ENCODE measurements at places on chromosomes 11 and 22.

DNA sequence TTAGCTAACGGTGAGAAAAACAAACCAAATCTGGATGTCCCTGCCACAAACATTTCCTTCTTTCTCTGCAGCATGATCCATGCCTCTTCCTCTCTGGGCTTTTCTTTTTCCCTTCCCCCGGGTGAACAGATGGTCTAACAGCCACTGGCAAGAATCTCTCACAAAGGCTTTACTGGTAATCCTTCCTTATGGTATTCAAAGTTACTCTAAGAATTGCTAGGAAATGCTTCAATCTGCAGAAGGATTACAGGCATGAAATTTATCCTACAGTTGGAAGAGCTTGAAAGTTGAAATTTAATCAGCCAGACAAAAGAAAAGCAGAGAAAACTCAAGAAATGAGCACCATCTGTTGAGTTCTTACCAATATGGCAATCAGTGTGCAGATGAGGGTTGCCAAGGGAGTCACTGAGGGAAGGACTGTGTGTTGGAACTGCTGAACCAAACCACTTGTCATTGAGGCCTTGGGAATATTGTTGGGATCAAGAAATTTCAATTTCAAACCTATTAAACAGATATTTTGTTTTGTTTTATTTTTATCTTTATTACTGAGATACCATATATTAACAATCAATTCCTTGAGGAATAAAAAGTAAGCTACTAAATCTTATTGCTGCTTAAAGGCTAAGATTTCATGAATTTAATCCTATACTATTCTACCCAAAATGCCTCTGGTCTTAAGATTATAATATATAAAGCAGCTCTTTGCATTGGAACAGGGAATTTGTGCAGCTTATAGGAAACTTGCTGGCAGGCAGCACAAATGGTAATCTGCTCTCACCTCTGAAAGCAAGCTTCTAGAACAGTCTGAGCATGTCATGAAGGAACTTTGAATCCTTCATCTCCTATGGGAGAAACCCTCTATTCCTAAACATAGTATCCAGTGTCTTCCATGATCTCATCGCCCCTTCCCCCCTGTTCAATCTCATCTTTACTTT lies 29.7 kb upstream of the NDUFC2 start:
- no peak for DNase-seq

DNA sequence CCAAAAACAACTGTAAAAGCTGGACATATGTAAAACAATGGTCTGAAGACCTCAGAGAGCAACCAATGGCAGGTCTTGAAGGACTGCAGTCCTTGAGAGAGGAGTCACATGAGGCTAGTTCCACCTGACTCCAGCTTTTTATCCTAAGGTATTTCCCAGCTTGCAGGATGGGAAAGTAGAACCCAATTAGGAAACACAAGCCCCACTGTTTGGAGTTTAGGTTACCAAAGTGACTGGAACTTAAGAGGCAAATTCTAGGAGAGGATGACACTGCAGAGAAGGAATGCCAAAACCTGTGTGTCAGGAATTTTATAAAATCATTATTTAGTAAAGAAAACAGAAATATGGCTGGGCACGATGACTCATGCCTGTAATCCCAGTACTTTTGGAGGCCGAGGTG lies 18.4 kb downstream of the OR2AT4 start:
- no peak for DNase-seq

GRCh38 chr22:49894322-49895054 lies 23.8 kb downstream of the ALG12 start:
- no peak for DNase-seq

- DNase-seq: no peak
Measured at GRCh38 chr22:47850644-47851151, 1088.2 kb downstream of the TBC1D22A start.

DNA sequence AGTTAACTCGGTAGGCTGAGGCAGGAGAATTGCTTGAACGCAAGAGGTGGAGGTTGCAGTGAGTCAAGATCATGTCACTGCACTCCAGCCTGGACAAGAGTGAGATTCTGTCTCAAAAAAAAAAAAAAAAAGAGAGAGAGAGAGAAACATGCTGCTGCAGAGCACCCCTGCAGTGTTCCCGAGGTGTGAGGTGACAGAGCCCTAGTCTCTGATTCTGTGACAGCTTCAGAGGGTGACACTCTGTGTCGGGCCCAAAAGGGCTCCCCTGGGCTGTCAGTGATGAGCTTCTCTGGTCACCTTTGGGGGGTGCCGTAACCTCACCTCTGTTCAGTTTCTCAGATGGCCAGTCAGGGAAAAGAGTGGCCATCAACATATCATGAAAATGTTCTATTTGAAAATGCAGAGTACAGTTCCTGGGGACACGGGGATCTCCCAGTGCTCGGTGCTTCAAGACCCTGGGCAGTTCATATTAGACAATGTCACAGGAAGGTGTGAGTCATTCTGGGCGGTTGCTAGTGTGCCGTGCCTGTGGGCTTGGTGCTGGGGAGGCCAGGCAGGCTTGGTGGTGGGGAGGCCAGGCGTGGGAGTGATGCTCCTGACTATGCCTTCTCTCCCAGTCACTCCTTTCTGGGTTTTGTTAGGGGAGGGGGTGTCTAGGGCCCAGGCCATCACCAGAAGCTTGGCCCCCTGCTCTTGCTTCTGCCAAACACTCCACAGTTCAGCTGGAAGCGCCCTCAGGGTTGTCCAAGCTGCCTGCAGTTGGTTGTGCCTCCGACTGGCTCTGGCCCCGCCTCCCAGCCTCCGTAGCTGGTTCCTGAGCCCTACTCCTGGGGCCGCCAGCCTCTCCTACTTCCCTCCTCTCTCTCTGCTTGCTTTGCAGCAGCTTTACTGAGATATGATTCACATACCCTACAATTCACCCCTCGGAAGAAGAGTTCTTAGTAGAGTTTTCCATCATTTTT lies 52.5 kb upstream of the CLDN5 start:
- DNase-seq: peak; percentile 74

DNA sequence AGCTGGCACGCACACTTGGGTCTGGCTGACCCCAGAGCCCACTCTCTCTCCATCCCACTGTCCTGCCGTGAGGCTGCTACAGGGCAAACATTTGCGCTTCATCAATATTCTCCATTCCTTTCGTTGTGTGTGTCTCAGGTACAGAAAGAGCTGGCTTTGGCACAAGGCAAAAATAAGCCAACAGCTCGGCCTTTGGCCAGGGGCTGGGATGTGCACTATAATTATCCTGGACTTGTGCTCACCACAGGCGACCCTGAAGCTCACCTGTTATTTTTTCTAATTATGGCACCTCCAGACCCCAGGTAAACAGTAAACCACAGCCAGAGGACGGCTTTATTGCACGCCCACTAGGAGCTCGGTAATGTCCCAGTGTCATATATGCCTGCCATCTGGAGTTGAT lies 10.9 kb downstream of the ZMAT5 start:
- no peak for DNase-seq

GRCh38 chr11:35785287-35786167 lies 123.0 kb downstream of the TRIM44 start:
- no peak for DNase-seq

DNA sequence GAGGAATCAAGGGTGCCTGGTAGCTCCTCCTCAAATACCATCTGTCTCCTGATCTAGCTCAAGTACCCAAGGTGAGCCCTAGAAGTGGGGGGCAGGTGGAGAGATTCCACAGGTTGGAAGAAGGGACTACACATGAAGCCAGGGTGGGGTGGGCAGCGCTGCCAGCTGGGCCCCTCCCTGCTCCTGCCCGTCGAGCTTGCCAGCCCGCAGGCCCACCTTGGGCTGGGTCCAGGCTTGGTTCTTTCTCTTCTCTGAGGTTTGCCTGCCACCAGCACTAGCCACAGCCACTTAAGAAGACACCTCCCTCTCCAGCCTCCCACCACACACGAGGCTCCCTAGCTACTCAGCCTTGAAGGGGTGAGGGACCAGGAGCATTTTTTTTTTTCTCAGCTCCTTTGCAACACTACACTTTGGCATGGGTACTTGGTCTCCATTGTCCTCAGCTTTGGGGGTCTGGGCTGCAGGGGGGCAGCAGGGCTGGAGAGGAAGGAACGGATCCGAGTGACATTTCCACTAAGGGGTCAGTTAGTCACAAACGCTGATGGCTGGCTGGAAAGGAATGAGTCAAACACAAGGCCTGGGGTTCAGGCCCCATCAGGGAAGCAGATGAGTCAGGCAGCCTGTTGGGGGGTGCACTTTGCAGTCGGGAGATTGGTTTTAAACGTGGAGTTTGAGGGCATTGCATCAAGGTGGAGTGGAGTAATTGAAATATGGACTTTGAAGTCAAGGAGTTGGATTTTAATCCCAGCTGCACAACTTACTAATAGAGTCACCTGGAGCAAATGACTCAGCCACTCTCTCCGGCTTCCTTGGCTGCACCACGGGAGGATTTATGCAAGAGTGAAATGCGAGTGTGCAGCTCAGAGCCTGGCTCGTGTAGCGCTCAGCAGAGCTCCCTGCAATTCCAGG lies 7.4 kb upstream of the NPTXR start:
- no peak for DNase-seq

DNA sequence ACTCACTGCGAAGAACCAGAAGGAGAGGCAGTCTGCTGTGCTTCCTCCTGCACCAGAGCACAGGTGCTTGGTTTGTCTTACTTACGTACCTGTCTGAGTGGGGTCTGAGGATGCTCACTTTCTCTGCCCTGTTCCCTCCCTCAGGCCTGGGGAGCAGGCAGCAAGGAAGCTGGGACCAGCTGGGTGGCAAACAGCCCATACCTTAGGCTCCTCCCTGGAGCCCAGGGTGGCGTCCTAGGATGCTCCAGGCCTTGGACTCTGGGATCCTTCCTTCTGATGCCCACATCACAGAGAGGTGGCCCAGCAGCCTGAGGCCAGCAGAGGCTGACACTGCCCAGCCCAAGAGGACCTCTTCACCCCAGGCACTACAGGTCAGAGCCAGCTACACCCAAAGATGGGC lies 593.2 kb downstream of the BRD1 start:
- DNase-seq: no peak

- no peak for DNase-seq
Measured at GRCh38 chr11:69986440-69986787, 91.7 kb upstream of the ANO1 start.

All from activated naive CD8-positive, alpha-beta T cell treated with anti-CD3 and anti-CD28 coated beads, Interleukin-2, amount 50 U/mL, for 24 hours (primary cell).